BE2C (cell line): ENCODE measurements at places on chromosomes 2 and 18.

DNA sequence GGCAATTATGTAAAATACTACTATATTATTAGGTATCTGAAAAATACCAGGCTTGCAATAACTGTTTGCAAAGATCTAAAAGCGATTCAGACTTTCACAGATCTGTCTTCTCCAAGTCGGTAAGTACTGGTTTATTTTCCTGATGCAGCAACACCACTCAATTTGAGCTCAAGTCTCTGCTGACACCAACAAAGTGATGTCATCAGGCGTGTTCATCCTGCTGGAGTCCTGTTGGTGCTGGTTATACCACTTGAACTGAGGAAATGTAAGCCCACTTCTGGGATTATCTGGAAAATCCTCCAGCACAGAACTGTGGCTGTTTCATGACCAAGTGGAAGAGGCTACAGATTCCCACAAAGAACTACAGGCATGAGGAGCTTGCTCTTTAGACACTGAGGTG lies 267.6 kb downstream of the BCL2 start:
- no peak for DNase-seq

DNA sequence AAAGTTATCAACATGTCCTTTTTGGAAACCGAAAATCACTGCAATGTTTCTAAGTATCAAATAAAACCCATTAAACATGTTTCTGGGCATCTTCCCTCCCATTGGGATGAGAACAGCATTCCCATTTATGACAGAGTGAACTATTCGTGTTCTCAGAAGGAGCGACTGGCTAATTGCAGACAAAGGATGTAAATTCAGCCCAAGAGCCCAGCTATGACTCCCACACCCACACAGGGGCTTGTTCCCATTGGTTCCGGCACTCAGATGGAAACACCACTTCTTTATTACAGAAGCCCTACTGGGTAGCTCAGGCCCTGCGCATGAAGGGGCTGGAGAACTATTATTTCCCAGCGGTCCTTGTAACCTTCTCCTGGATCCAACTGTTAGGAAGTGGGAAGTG lies 16.6 kb upstream of the NPAS2 start:
- no peak for DNase-seq

DNA sequence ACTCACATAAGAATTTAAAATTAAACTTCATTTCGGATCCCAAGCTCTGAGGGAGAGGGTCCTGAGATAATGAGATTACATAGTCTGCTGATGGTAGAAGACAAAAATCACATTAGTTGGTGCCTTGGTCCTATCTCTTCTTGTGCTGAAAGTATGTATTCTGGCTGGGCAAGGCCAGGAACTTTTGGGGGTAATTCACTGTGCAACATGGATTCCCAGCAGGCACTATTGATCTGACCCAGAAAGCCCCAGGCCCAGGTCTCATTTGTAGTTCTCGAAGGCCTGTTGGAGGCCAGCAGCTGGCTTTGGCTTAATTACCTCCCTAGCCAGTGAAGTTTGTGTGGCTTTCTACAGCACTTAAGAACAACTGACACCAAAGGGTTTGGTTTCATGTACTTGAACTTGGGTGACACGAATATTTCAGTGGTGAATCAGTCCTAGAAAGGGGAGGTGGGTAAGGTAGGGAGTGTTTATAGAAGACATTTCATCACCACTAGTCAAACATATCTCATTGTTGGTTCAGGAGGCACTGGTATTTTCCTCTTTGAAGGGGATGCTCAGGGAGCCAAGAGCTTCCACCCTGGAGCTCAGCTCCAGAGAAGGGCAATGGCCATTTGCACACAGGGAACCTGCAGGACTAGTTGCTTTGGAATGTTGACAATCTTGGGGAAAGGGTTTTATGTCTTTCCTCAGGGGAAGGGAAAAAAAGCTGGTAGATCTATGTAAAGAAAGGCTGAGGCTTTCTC lies 217.8 kb downstream of the OSR1 start:
- DNase-seq: no peak

DNA sequence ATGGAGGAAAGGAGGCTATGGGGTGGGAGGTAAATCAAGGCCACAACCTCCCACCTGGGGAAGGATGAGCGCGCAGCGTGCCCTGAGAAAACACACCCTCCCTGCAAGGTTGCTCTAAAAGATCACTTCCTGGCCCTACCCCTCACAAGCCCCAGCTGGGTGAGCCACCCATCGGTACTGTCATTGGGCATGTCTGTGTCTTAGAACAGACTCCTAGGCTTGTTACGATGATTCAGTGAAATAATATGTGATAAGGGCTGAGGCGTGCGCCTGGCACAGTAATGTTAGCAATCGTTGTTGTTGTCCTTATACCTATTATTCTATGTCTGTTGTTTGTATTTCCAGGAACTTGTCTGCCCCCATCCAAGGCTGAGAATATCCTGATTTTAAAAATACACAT lies 175.1 kb downstream of the ZFP36L2 start:
- DNase-seq: no peak

DNA sequence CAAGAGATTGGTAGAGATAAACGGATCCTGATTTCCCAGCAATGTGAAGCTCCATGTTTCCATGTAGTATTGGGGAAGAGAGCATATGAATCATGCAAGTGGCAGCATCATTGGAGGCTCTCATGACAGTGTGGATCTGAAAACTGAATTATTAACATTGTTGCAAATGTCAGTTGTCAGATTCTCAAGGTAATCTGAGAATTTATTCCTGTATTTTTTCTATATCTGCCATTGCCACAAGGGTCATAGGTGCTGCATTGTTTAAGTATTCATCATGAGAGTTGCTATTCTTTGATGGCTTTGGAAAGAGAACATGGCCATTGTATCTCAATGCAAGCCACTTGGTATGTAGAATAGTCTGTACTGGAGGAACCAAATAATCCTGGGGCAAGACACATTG lies 1217.0 kb upstream of the ZEB2 start:
- no peak for DNase-seq

DNA sequence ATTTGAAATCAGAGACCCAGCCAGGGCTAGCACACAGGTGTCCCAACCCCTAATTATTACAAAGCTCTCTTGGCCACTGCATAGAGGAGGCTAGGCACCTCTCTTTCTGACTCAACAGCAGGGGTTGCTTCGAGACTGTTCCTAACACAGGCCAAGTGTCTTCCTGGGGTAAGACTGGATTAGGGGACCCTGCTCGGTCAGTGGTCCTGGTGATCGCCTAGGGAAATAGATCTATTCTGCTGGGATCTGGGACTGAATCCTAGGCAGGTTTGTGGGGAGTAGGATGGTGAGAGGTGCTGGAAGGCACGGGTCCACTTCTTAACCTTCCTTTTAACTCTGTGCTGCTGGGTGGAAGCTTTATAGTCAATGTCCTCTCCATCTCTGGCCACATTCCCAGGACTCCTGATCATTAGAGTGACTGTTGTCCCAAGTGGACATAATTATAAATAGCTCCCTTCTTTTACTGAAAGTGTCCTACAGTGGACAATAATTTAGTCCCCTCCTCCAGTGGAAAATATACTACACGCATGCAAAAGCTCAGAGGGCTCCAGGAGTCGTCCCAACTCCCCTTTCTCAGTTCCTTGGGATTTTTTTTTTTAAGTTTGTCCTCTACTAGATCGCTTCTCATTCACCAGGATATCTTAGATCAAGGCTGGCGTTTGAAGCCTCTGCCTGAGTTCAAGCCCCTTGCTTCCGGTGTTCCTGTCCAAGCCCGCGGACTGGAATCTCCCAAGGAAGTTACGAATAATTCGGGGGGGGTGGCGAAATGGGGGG lies 1.3 kb upstream of the TRIB2 start:
- no peak for DNase-seq

DNA sequence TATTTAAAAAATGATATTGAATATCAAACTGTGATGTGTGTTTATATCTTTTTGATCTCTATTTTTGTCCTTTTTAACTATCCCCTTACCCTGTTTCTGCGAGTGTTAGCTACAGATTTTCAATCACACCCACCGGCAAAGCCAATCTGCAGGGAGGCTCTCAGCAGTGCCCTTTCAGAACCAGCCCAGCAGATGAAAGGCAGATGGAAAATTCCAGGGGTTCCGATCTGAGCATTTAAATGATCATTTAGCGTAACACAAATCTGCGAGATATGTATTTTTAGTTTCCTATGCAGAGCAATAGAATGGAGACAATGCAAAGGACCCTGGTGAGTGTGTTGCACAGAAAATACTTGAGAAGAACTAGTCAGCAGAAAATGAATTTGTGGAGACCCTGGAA lies 2170.5 kb upstream of the PIK3C3 start:
- no peak for DNase-seq

GRCh38 chr18:33761363-33761762 lies 183.3 kb downstream of the ASXL3 start:
- no peak for DNase-seq
